HL-60 (cell line): ENCODE measurements at places on chromosomes 3 and 15.

DNA sequence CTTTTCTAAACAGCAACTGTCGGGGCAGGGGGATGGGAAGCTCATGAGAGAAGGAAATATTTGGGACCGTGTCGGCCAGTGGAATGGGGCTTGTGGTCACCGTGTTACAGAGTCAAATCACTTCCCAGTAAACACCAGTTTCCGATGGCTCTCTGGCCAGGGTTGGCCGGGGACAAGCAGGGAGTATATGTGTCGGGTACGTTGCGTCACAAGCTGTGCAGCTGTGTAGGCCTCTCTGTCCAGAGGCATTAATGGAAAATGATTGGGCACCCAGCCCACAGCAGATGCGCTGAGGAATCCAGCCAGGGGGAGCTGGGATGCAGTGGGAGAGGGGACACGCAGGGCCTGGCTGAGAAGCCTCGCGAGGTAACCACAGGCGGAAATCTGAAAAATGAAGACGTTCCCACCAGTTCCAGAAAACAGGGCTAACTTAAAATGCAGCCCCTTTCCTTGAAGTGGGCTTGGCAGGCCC is 15.8 kb upstream of the ALDH1A3 start:
- no peak for DNase-seq

DNA sequence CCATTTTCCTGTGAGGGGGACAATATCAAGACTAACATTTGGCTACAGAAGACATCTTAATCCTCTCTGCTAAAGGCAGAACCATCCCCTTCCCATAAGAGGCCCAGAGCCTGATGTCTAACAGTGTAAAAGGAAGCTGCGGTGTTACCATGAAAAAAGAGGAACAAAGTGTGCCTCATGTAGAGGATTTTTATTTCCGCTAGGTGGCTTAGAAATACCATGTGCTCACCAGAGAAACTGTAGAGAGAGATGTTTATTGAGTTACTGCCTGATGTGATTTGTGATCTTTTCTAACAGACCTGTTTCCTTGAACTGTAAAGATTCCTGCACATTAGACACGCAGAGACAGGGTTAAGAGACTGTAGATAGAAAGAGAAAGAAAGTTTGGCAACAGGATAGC is 22.0 kb downstream of the OR5H15 start:
- no peak for DNase-seq

- DNase-seq = no peak
Observed at GRCh38 chr3:154274348-154274747, 49.9 kb downstream of the DHX36 start.

DNA sequence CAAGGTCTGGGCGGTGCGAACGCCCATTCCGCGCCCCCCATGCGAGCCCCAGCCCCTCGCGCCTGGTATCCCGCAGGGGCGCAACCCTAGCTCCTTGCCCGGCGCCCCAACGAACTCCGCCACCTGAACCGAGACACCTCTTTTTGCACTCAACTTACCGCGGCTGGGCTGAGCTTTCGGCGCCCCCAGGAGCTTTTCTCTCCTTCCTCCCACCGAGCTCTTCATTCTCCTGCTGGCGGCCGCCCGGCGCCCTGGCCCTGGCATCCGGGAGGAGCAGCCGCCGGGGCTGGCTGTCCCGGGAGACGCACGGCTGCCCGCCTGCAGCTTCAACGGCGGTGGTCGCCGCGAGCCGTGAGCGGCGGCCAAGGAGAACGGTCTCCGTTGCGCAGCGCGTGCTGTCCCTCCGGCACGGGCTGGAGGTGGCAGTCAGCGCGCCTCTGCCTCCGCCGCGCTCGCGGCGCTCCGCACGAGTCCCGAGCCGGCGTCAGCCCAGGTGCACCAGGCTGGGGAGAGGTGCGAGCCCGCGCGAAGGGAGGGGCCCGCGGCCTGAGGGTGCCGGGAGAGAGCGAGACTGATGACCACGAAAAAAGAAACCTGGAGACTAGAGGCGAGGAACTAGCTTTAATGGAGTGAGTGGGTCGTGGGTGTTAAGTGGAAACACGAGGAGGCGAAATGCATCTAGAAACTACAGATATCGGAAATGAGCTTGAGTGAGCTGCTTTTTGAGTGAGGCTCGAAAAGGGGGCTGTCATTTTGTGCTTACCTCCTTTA is 621.5 kb upstream of the ZNF385D start:
- no peak for DNase-seq

- DNase-seq = peak; percentile 61
Observed at GRCh38 chr3:190321789-190322603, at the start of gene CLDN1. Gene CLDN1 (minus strand): TSS chr3:190322446. CDS start chr3:190322206, 240 bp downstream.
